Kidney capillary endothelial cell (primary cell): ENCODE measurements at places on chromosomes 6 and 20.

DNA sequence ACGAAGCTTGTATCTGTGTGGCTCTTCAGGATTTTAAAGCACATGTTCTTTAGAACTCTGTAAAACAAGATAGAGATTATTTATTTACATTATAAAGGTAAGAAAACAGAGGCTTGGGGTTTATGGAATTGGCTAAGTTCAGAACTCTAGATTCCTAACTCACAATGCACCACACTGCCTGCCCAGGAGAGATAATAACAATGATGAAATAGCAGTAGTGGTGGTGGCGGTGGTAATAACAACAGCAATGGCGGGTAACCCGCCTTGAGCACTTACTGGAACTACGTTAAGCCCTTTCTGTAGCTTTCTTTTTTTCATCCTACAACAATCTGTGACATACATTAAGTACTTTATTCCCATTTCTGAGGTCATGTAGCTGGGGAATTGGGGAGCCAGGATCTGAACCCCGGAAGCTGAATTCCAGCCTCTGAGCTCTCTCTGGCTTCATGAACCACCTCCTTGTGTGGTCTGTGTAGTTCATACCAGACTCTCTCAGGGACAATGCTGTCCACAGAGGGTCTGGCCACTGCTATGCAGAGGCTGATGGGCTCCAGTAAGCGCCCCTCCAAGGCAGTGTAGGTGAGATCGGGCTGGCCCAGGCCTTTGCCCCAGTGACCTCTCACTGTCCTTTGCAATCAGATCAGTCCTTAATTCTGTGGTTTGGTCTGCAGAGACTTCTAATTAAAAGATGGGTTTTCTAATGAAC lies 260.9 kb downstream of the SLC24A3 start:
- no peak for DNase-seq

- DNase-seq: no peak
Measured at GRCh38 chr20:5316188-5317158, at the start of gene PROKR2. Gene PROKR2, minus strand, starts transcription at chr20:5316954. Its CDS starts 2,585 bp downstream, at chr20:5314369.

- DNase-seq: no peak
Measured at GRCh38 chr6:166540631-166541331, 45.7 kb downstream of the RAMACL start.

DNA sequence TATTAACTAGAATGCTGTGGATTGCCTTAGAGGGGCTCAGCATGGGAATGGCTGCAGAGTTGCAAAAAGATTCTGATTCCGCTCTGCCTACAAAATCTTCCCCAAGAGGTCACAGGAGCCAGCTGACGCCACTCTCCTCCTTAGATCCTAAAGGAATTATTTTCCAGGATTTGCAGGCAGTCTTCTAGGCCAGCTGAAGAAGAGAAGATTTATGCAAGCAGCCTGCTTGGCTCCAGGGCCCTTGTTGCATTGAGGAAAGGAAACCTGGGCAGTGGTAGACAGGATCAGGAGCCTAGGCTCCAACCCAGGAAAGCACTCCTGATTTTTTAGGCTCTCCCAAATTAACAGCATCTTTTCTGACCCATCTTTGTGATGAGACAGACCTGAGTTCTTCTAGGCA lies 245.8 kb downstream of the PKHD1 start:
- DNase-seq: no peak

GRCh38 chr20:19947611-19948264 lies 69.4 kb upstream of the NAA20 start:
- no peak for DNase-seq

- DNase-seq: no peak
Measured at GRCh38 chr6:112352607-112353006, 5.5 kb downstream of the RFPL4B start.

DNA sequence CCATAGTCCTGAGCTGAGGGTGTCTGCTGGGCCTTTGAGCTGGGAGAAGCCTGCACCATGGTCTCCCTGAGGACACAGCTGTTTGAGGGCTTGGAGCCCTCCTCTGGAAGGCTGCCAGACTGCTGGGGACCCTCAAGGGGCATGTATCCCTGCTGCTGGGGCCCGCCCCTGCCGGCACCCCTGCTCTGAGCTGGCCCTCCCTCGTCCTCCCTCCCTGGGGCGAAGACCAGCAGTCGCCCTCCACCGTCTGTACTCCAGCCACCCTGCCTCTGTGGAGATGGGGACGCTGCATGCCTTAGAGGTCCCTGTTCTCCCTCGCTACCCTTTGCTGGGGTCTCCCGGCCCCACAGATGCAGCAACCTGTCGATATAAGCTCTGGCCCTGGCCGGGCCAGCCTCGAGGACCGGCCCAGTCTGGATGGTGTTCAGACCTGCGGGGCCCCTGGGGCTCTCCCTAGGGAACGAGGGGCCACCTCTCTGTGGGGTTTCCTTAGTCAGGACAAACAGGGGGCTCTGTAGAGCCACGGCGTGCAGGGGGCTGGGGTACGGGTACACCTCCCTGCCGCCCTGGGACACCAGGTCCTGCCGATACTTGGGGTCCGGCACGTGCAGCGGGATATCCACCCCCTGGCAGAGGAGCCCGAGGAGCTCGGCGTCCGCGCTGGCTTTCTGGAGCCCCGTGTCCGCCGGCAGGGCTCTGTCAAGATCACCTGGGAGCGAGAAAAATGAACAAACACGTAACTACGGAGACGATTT lies 11.0 kb downstream of the DACT2 start:
- no peak for DNase-seq

DNA sequence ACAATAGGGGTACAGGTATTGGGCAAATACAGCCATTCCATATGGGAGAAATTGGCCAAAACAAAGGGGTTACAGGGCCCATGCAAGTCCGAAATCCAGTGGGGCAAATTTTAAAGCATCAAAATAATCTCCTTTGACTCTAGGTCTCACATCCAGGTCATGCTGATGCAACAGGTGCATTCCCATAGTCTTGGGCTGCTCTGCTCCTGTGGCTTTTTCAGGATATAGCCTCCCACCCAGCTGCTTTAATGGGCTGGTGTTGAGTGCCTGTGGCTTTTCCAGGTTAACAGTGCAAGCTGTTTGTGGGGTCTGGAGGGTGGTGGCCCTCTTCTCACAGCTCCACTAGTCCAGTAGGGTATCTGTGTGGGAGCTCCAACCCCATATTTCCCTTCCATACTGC lies 607.1 kb downstream of the MEI4 start:
- DNase-seq: no peak

- DNase-seq: no peak
Measured at GRCh38 chr6:72552938-72553337, 68.9 kb upstream of the KCNQ5 start.

DNA sequence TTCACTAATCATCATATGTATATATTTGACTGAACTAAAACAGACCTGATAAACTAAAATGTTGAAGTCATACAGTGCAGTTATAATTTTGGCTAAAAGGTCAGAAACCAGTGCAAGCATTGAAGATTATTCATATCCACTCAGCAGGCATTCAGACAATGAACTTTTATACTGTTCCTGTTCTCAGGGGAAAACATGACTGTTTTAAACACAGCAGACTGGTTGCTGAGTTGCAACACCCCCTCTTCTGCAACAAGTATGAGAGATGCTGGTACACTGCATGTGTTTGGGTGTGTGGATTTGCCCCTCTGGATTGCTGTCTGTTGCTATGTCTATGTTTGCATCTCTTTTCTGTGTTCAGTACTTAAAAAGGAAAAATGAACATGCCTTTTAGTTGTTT lies 206.8 kb downstream of the EYA4 start:
- no peak for DNase-seq

DNA sequence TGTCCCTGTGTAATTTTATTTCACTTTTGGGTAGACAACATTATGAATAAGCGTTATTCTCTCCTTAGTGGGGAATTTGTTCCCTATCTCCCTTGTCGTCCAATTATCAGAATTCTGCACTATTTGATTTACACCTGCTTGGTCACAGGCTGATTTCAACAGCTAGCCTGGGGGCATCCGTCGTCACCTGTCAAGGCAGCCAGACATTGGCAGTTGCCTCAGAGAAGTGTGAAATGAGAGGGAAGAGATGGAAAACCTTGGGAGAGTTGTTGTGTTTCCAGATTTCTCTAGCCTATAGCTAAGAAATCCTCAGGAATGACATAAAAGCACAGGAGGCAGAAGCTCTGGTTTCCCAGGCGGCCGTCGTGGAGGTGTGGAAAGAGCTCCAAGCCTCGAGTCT lies 891 bp upstream of the GHRH start:
- DNase-seq: no peak

DNA sequence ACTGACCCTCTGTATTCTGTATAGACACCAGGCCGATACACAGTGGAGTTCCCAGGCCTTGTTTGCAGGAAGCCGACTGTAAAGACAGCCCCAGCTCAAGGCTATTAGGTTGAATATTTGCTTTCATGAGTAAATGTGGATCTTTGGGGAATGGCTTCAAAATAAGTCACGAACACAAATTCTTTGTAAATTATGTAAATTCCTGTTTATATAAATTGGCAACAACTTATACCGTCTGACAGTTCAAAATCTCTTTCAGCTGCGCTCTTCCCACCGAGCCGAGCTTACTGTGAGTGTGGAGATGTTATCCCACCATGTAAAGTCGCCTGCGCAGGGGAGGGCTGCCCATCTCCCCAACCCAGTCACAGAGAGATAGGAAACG lies 24.7 kb downstream of the EDN3 start:
- DNase-seq: no peak

DNA sequence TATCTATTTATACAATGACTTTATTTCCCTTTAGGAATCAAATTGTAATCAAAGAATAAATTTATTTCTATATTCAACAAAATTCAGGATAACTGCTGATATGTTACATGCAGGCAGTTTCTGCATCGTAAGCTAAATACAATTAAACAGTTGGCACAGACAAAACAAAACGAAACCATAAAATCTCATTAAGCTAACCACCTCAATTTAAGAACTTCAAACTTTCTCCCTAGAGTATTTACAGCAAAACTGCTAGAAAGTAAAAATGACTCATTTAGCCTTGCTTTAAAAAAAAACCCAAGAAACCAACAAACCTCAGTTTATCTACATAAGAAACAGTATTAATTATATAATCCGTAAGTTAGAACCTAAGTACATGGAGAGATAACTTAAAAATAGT lies 17.1 kb downstream of the SSR1 start:
- DNase-seq: no peak

DNA sequence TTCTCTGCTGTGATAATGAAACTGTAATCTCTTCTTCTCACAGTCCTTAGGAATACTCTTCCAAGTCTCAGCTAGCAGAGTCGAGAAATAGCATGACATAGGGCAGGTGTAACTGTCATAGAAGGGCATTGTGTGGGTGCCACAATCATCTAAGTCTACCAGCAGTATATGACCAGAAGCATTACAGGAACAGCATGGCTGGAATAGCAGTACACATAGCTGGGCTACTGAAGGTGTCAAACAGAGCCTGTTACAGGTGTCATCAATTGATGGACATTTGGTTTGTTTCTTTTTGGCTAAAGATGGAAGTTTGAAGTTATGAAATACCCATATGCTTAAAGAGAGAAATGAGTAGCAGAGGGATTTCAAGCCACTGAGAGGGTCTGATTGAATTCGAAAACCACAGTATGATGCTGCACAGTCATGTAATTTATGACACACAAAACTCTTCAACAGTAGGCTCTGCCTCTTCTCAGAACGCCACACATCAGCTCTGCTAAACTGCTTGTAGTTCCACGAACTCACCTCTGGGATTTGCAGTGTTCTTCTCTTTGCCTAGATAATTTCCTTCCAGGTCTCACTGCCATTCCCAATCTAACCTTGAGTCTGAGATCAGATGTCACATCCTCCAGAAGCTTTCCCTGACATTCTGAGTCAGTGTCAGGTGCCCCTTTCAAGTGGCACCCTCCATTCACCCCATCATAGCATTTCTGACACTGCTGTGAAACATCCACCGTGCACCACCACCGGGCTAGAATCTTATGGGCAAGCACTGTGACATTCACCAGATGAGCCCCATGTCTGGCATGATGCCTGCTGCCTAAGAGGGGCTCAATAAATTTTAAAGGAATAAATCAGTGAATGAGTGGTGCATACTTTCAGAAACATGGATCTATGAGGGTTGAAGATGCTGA lies 151.0 kb downstream of the ADAT2 start:
- no peak for DNase-seq

GRCh38 chr6:88246654-88247053 lies 80.5 kb upstream of the CNR1 start:
- DNase-seq: no peak

GRCh38 chr6:150211700-150212511 lies 69.1 kb downstream of the PPP1R14C start:
- no peak for DNase-seq

- no peak for DNase-seq
Measured at GRCh38 chr6:151482290-151482689, 11.5 kb upstream of the CCDC170 start.

DNA sequence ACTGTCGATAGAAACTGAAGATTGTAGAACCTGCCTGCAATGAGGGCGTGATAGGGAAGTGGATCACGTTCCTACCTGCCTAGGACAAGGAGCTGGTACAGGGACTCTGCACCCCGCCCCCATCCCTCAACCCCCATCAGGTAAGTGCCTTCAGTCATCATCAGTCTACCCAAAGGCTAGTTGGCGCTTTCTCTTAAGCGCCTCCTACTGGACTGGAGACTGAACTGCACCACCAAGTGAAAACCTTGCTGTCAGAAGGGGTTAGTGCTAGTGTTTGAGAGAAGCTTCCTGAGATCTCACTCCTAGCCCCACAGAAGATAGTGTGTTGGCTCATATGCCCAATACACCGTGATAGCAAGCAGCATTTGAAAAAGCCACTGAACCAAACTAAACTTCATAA lies 706.5 kb upstream of the MAN1A1 start:
- DNase-seq: no peak

DNA sequence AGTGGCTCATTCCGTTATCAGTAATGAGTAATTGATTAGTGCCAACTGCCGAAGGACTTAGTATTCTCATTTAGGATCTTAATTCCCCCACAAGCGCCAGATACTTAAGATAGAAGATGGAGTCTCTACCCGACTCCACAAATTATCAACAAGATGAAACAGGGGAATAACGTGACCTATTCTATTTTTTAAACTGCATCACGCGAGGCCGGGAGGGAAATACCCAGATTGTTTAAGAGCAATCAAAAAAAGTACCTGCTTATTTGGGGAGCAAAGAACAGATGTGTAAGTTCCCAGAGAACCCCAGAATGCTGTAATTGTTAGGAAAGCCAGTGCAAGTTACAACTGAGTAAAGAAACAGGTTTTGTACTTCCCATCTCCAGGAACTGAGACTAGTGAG lies 1.1 kb upstream of the MAP3K5 start:
- DNase-seq: no peak

DNA sequence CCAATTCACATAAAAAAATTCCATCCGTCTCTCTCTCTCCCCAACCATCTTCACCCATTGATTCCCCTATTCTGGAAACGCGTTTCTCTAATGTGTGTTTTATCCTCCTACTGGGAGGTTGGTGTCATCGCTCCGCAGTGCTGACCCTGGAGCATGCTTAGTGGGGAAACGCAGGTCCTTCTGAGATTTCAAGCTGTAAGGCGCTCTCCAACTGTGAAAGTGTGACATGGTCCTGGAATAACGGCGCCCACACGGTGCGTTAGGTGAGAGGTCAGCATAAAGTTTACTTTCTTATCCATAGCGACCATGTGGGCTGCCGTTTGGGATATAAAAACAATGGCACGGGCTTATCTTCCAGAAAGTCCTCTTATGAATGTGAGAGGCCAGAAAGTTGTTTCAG lies 123.9 kb downstream of the WDR27 start:
- DNase-seq: no peak
